Heart right ventricle (tissue), 16 donors: ENCODE measurements at places on chromosomes 12 and 14. TPM values are rescaled to one million over a fixed set of nuclear protein-coding genes. Genes with fewer than 3 reads are reported as not detected.
A peak's percentile ranks its signal among the peaks of the same experiment; 100 is the strongest.

IRF9 gene
- total RNA-seq: 40.9 TPM

PTCSC3 gene
- not detected for total RNA-seq

SLCO1A2 gene
- not detected for total RNA-seq

TSPAN19 gene
- not detected for total RNA-seq

LUM gene
- total RNA-seq: 173 TPM

DAO gene
- not detected for total RNA-seq

OAS2 gene
- 10.7 TPM for total RNA-seq

KLRK1 gene
- total RNA-seq: 1.9 TPM

- no peak for DNase-seq
Measured at GRCh38 chr12:100170313-100170858, 27.7 kb upstream of the BLTP3B start.

GRCh38 chr12:3231399-3231876 is 154.3 kb downstream of the TSPAN9 start:
- DNase-seq: no peak

GRCh38 chr12:115135800-115136211 is 451.8 kb upstream of the TBX3 start:
- DNase-seq: peak; percentile 74

DNA sequence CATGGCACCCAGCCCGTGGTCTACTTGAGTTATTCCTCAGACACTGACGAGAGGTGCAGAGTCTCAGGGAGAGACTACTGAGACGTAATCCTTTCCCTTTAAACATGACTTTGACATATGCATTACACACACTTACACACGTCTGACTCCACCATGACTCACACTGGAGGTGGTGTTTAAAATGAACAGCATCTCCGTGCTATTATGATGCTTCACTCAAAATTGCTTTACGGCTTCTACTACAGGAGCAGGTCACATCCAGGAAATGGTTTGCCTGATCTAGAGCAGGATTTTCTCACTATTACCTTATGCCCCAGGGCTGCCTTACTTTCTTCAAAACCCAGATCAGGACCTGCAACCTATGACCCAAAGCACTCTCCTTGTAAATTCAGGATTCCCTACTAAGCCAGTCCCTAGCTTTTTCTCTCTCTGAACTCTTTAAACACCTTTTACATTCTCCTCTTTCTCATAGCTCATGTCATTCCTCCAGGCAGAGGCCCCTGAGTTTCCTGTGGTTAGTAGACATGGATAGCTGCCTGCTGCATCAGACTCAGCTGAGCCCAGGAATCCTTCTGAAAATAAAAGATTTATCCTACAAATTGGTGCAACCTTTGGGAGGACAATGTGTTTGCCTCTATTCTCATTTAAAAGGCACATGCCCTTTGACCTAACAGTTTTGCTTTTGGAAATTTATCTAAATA is 31.2 kb downstream of the TMCC3 start:
- no peak for DNase-seq

GRCh38 chr14:80419345-80419744 is 208.0 kb upstream of the DIO2 start:
- no peak for DNase-seq

GRCh38 chr14:100033347-100034075 is 31.7 kb upstream of the EVL start:
- no peak for DNase-seq

DNA sequence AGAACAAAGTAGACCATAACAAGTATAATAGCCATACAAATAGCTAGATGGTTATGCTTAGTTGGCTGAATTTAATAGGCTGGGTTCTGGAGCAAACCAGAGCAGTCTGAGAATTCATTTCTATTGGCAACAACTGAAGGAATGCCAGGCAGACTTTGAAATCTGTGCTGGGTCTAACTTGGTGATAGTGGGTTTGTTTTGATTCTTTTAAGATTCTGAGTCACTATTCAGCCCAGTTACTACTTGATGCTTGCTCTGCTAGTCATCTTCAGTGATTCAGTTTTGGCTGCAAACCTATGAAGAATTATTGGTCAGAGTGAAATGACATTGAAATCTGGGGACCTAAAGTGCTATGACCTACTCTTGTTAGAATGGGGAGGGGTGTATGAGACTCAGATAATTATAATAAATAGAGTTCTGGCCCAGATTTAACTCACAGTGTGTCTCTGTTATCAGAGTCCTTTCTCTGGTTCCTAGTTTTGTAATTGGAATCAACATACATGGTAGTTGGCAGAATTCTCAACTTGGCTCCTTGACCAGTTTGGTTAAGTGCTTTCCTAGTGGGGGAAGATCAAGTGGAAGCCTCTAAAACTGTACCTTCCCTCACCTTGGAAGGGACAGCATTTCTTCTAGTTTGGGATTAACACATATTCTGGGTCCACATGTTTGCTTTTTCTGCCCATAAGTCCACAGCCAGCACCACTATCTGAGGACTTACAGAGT is 43.5 kb downstream of the MNAT1 start:
- no peak for DNase-seq

DNA sequence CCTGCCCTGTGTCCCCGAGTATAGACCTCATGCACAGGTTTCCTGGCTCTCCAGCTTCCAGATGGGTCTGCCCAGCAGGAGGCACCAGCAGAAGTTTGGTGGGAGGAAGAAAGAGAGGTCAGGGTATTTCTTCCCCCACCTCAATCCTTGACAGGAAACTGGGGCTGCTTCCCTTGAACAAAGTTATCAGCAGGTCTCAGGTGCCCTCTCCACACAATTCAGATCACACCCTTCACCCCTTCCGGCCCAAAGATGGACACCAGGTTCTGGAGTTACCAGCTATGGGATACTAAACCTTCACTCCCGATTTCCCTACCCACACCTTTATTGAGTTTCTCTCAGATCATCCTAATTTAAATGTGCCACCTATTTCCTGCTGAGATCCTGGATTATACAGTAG is 1.2 kb downstream of the SART3 start:
- no peak for DNase-seq

DNA sequence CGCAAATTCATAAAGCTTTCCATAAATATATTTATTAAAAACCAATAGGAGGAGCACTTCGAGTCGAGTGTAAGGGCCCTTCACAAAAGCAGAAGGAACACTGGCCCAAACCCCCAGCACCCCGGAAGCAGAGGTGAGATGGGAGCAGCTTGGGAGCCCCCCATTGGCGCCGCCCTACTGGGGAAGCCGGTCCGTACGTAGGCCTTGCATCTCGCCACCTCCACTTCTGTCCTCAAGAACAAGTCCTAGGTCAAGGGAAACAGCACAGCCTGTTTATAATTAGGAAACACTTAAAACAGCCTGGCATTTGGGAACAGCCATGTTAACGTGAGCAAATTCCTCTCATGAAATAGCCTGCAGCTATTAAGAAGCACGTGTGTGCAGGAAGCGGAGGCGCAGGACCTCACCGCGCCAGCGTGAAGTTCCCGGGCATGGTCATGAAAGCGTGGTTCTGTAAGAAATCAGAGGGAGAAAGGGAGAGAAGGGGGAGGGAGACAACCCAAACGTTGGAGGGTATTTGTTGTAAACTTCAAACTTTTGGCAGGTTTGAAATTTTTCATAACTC is 7.7 kb downstream of the ANKRD9 start:
- DNase-seq: no peak

DNA sequence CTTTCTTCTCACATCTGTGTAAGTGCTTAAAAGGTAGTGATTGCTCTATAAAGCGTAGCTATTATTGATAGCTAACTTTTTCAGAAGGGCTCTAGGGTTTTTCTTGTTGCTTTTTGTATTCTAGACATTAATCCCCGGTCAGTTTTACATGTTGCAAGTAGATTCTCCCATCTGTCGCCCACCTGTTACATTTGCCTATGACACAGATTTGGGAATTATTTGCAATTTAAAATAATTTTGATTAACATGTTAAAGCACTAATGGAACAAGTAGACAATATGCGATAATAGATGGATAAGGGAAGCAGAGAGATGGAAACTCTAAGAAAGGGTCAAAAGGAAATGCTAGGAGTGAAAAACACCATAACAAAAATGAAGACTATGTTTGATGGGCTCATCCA is 44.5 kb downstream of the DIO3 start:
- DNase-seq: no peak

DNA sequence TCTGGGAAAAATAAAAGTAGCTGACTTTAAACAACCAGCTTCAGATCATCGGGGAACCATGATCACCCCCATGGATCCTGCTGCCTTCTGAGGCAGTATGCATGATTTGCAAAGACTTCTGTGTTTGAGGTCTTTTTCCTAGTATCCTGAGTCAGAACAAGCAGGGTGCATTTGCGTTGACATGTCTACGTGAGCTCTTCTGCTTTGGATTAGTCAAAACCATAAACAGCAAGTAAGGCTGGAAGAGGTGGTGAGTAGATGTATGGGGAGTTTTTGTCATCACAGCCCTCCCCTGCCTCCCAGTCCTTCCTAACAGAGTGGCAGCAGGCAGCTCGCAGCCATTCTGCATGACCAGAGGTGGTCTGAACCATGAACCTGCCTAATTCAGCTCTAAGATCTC is 24.1 kb downstream of the PLEKHG7 start:
- DNase-seq: no peak

GRCh38 chr14:87331991-87332390 is 661.0 kb downstream of the GALC start:
- no peak for DNase-seq

GRCh38 chr12:6207259-6207925 is 7.2 kb downstream of the CD9 start:
- DNase-seq: no peak

DNA sequence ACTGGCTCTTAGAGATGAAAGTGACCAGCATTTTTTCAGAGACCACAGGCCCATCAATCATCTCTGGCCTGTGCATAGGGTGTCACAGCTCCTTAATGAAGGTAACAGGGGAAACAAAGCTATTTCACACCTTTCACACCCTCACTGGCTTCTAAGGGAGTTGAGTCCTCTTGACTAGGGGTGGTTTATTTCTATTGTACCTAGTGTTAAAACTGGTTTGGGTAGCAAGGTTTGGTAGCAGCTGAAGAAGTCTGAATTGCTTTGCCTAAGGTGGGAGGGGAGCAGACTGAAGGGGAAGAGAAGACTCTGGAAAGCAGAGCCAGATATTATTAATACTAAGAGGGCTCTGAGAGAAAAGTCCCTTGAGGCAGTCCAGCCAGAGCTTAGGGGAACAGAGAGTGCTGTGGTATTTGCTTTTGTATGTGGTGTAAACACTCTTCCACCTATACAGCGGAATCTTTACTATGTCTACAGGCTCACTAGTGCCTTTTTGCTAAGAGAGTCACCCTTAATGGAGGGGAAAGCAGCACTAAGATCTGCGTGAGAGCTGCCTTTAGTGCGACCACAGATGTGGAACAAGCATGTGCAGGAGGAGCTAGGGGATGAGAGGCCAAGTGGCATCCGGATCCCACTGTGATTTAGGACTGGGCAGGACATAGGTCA is 95.8 kb downstream of the STXBP6 start:
- DNase-seq: no peak

GRCh38 chr14:20035449-20035848 is 389 bp downstream of the OR4K13 start:
- no peak for DNase-seq

DNA sequence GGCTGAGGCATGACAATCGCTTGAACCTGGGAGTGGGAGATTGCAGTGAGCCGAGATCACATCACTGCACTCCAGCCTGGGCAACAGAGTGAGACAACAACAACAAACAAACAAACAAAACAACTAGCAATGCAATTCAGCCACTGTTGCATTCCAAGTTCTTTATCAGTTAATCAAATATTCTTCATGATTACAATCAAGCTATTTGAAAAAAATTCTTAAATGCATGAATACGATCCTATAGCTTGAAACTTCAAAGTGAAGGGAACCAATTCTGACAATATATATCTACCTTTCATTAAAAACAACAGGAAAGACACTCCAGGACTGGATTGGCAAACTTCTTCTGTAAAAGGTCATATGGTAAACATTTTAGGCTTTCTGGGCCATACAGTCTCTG is 31.3 kb upstream of the OTX2 start:
- no peak for DNase-seq

- peak; percentile 81 for DNase-seq
Measured at GRCh38 chr14:88551094-88551870, 3.5 kb downstream of the PTPN21 start.

DNA sequence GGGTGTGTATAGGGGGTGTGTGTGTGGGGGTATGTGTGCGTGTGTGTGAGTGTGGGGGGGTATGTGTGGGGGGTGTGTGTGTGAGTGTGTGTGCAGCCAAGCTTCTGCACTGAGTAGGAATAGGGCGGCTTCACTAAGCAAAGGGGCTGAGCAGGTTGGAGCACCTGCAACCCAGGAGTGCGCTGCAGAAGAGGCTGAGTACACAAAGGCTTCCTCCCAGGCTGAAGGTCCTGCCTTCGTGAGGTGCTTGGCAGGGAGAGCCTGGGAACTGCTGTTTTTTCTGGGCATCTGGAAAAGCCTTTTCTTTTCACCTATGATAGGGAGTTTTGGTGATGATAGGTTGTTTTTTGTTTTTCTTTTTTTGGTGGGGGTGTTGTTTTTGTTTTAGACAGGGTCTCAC is 6.0 kb upstream of the NUDT14 start:
- no peak for DNase-seq

DNA sequence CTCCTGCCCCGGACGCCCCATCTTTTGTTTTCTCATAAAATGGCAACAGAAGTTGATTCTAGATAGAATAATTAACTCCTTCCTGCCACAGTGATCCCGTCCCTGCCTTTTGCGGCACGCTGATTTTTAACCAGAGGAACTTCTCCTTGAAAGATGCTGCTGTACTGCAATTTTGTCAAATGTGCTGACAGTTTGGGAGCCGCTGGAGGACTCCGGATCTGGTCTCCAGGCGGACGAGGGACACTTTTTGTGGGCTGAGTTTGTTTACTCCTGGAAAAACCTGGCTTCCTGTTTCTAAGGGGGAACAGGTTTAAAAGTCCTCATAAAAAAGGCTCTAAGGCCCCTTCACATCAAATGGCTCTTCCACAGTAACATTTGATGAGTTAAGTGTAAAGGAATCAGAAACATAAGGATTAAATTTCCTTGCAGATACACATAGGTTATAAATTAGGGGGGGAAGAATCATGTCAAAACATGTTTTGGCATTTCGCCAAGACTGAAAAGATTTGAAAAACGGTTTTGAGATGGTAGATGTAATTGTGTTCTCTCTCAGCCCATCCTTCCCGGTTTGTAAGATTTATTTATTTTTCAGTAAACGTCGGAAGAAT is 15.5 kb downstream of the FZD10 start:
- no peak for DNase-seq

GRCh38 chr12:95227818-95228356 is 10.3 kb downstream of the VEZT start:
- DNase-seq: no peak
